ENCODE measurements at places on chromosomes 16 and 17.
A peak's percentile ranks its signal among the peaks of the same experiment; 100 is the strongest.

DNA sequence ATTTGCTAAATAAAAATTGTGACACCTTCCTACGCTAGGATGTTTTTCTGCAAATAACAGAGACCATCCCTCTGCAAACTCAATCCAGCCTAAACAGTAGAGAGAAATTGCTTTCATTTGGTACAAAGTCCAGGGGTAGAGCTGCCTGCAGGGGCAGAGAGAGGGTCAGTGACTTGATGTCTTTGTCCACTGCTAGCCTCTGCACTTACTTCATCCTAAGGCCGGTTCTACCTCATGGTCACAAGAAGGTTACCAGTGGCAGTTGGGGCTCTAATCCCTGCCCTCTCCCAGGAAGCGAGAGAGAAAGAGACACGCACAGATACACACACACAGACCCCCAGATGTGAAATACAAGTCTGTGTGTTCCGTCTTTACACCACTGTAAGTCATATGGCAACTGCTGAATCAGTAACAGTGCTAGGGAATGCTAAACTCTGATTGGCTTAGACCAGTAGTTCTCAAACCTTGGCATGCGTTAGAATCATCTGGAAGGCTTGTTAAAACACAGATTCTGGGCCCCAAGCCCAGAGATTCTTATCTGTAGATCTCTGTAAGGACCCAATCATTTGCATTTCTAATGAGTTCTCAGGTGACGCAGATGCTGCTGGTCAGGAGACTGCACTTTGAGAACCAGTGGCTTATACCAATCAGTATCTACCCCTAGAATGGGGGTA lies 13.1 kb upstream of the LPCAT2 start:
- DNase-seq: no peak

GRCh38 chr16:29857133-29857760 lies 5.8 kb downstream of the CDIPT start:
- DNase-seq: no peak

DNA sequence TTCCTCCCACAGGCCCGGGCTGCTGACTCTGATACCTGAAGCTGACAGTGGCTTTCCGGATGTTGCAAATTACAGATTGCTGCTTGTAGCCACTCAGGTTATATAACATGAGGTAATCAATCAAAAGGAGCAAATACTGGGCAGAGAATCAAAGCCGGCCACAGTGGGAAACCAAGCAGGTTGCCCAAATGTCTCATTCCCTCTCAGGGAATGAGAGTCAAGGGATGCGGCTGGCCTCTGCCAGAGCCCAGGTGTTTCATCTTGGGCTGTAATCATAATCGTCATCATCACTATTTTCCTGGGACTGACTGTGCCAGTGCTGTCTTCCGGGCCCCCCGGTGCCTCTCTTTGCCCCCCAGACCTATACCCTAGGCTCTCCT lies 292.4 kb upstream of the FOXF1 start:
- DNase-seq: no peak

GRCh38 chr16:85304337-85304736 lies 192.1 kb upstream of the CIBAR2 start:
- DNase-seq: no peak

DNA sequence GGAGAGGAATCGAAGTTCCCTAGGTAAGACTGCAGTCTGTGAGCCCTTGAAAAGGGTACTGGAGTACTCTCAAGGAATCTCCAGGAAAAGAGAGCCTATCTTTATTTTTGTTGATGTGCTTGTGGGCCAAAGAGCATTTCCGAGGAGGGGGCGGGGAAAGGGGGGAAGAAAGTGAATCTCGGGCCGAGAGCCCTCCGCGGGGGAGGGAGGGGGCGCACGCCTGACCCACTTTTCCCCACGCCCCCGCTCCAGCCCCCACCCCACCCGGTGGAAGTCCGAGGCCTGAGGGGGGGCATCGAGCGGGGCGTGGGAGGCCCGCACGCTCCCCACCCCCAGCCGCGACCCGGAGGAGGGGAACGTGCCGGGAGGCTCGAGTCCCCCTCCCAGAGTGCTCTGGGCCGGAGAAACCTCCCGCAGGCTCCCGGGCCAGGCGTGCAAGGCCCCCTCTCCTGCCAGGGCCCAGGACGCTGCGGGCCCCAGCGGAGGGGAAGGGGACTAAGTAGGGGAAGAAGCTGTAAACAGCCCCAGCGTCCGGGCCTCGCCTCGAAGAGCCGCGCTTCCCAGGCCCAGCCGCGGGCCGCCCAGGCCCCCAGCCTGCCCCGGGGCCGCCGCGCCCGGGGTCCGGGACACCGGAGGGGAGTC lies 444 bp downstream of the HELZ start:
- DNase-seq: no peak

DNA sequence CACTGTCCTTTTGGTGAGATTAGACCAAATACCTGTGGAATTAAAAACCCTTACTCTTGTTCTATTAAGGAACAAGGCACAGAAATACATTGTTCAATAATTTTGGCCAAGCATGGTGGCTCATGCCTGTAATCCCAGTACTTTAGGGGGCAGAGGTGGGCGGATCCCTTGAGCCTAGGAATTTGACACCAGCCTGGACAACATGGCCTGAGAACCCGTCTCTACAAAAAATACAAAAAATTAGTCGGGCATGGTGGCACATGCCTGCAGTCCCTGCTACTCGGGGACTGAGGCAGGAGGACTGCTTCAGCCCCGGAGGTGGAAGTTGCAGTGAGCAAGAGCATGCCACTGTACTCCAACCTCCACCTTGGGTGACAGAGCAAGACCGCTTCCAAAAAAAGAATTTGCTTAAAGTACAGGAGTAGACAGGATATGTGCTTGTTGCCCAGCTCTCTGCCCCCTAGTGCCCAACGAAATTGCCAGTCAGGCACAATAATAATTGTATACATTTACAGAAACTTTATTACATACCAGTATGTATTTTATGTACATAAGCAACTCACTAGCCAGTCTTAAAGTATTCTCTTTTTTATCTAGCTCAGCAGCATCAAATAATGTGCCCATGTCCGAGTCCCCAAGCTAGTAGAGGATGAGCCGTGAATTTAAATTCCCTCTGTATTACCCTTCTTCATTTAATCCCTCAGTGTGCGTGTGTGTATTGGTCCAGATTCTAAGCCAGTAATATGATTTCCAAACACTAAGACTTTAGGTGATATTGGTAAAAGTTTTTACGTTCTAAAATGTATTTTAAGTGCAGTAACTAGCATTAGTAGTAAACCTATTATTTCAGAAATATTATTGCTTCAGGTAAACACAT lies 1.4 kb downstream of the THUMPD1 start:
- no peak for DNase-seq

DNA sequence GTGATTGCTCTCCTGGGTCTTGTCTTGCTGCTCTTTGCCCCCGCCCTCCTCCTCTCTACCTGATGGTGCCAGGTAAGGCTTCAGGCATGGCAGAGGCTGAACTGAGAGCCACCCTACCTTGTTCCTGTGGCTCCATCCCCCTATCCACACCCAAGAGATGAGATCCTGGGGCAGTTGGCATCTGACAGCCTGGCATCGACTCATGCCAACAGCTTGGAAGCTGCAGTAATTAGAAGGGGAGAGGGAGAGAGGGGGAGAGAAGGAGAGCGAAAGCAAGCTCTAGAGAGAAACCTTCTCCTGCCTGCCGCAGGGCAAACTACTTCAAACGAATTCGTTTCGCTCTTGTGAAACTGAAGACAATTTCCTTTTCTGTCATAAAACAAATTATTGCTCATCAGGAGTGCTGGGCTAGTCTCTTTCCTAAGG lies 13.8 kb upstream of the SP6 start:
- no peak for DNase-seq

DNA sequence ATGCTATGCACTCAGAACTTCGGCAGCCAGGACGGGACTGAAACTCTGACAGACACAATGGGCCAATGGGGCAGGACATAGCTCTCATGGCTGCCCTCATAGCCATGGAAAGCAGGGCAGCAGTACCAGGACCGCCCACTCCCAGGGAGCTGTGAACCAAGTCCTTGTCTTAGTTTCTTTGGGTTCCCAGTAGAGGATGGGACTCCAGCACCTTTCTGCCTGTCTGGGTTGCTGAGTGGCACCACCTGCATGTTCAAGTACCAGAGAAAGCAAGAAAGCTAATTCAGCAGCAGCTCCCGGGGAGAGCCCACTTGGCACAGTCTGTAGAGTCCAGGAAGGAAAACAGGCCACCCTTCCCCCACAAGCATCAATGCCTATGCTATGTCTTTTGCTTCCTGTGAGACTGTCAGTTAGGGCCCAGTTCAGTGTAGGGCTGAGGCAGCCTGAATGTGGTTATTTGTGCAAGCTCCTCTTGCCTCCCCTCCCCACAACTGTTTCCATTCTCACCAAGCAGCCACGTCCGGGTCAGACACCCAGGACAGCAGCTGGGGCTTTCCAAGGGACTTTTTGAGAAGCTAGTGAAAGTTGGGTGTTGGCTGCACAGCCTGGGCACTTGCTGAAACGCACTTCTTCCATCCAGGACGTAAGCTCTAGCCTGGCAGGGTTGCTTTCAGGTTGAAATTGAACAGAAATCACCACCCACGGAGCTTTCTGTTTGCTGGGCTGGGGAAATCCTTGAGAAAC lies 7.8 kb downstream of the SUPT4H1 start:
- DNase-seq: peak; percentile 90

DNA sequence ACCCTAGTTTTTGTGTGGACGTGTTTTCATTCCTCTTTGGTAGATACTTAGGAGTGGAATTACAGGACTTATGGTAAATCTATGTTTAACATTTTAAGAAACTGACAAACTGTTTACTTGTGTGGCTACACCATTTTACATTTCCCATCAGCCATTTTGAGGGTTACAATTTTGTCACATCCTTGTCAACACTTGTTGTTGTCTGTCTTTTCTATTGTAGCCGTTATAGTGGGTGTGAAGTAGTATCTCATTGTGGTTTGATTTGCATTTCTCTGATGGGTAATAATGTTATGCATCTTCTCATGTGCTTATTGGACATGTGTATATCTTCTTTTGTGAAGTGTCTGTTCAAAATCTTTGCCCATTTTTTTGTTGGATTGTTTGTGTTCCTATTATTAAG lies 4.5 kb downstream of the FTO start:
- no peak for DNase-seq

- DNase-seq: no peak
These were observed 30.2 kb upstream of the EMP2 start for GRCh38 chr16:10610499-10611184.

GRCh38 chr16:49532873-49533272 lies 159.3 kb downstream of the C16orf78 start:
- no peak for DNase-seq

- no peak for DNase-seq
These were observed 46.3 kb downstream of the C16orf78 start for GRCh38 chr16:49419862-49420261.

Data from stimulated activated naive CD8-positive, alpha-beta T cell treated with anti-CD3 and anti-CD28 coated beads, Interleukin-15, amount 100 ng/mL, for 72 hours (primary cell).